ENCODE measurements at places on chromosomes 2 and 18.

- DNase-seq: no peak
Measured at GRCh38 chr2:39593439-39594393, 72.0 kb upstream of the TMEM178A start.

DNA sequence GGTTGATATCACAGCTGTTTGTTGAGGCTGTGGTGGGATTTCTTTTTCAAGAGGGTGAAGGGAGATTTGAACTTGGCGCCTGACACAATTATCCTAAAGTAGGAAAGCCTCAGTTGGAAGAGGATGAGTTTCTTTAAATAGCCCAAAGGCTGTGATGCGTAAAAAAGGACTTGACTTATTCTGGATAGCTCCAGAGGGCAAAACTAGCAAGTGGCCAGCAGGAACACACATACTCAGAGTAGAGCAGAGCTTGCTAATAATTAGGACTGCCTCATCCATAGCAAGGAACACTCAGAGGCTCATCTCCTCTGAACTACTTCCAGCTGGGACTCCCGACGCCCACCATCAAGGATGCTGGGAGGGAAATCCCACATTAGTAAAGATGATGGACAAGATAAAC, 74.0 kb downstream of the AFF3 start:
- no peak for DNase-seq

- DNase-seq: no peak
Measured at GRCh38 chr2:217905896-217906295, 96.9 kb downstream of the TNS1 start.

DNA sequence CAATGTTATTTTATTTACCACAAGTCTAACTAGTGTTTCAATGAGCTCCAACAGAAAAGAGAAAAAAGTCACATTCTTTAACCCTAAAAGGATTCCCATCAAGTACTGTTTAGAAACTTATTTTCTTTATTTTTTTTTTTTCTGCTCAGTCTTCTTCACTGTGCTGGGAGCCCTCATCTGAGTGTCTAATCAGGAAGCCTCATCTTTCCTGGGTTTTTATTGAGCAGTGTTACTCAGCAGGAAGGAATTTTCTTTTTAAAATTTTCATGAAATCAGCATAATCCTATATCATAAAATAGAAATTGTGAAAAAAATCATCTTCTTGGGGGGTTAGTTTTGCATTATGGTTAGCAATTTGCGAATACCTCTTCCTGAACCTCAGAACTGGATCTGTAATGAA, 453.8 kb downstream of the CDH2 start:
- no peak for DNase-seq

DNA sequence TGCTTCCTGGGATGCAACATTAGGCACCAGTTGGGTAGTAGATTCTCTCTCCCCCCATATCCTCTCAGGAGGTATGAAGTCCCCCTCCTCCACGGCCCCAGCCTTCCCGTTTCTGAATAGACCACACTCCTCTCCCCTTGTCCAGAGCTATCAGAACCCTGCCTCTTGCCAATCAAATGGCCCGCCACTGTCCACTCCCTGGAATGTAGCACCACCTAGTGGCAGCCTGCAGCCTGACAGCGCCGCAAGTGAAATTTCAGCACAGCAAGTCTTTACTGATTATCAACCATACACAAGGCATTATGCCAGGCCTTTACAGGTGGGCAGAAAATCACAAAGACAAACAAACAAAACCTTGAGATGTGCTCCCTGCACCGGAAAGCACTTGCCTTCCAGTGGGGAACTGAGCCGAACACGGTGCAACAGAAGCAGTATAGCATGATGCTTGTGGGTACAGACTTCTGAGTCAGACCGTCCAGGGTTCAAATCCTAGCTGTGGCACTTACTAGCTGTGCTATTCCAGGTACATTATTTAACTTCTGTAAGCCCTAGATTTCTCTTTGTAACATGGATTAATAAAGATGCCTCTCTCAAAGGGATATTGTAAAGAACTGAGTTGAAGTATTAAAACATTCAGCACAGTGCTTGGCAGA, 174.0 kb downstream of the SMAD2 start:
- peak; percentile 40 for DNase-seq

DNA sequence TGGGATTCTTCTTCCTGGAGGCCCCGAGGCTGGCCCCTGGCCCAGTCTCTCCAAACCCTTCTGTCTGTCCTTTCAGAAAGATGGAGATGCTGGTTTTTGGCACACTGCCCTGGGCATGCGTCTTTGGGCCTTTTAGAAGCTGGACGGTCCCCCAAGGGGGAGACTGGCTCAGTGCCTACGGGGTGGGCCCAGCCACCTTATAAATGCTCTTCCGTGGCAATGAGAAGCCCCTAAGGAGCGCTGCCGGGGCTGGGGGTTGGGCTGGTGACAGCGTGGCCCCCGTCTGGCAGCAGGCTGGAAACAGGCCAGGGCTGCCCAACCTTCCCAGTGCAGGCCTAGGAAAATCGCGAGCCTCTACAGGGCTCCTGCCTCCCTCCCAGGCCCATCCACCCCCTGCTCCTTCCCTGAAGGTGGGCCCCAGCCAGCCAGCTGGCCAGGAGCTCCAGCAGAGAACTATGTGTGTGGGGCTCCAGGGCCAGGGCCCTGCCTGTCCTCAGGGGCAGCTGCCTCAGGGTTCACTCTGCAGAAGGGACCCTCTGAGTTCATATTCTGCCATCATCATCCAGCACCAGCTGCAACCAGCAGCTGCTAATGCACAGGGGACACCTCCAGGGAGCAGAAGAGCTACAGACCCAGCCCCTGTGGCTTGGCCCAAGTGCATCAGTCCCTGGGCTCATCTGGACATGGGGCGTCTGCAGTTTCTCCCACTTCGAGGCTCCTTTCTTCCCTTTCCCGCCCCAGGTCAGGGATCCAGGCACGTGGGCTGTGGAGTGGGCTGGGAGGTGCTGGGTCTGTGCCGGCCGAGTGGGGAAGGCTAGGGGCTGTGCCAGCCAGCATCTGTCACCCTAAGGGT, 107.6 kb upstream of the OTOS start:
- no peak for DNase-seq

- DNase-seq: no peak
Measured at GRCh38 chr2:171524018-171524401, 1.7 kb downstream of the CYBRD1 start.

DNA sequence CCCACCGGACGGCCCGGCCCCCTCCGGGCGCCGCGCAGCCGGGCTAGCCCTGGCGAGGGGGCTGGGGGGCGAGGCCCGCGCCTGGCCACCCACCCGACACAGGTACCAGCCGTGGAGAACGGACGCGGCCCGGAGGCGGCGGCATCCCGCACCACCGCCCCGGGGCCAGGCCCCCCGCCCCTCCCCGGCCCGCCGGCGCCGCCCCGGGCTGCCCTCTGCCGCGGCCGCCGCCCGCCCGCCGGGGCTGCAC, 405 bp downstream of the SOS1 start:
- DNase-seq: no peak

- DNase-seq: no peak
Measured at GRCh38 chr18:3040173-3040572, 27.2 kb upstream of the LPIN2 start.

DNA sequence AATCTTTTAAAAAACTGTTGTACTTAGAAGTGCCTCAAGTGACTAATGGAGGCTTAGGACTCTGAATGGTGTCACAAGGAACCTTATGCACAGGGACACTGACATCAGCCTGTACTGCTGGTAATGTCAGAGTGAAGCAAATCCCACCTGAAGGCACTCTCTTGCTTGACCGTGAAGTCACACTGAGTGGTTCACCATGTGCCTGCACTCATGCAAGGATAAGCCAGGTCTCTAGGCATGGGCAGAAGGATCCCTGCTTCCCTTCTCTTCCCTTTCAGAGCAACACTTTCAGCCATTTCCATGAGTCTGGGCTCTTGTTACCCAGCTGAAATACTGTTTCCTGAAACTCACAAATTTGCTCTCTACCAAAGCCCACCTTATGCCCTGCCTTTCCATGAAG, 123.0 kb downstream of the NEDD4L start:
- no peak for DNase-seq

- DNase-seq: peak; percentile 28
Measured at GRCh38 chr2:19711470-19712372, 190.1 kb downstream of the TTC32 start.

DNA sequence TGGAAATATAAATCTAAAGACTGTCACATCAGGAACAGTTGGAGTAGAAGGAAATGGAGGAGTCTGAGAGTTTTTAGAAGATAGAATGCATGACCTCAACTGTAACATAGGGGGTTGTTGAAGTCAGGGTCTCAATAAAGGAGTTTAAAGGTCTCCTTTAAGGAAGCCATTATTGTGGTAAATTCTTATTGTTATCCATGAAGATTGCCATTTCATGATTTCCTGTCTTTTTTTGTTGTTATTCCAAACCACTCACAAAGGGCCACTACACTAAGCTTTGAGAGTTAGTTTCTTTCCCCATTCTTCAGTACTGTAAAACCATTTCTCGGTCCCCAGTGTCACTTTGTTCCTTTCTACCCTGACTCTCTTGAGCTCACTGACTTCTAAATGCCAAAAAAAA, 134.0 kb downstream of the DTNA start:
- no peak for DNase-seq

DNA sequence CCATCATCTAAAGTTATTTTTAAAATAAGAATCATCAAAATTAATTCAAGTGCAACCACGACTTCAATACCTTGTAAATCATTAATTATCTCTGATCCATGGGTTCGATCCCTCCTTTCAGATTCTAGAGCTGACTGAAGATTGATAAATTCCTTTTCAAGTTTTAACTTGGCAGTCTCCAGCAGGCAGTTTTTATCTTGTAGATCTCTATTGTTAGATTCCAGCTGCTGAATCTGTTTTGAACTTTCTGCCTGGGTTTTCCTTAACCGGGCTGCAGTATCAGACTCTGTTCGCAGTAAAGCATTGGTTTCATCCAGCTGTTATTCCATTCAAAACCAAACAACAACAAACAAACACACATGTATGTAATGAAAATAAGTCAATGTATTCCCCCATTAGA, 59.5 kb downstream of the SLC66A3 start:
- DNase-seq: no peak

DNA sequence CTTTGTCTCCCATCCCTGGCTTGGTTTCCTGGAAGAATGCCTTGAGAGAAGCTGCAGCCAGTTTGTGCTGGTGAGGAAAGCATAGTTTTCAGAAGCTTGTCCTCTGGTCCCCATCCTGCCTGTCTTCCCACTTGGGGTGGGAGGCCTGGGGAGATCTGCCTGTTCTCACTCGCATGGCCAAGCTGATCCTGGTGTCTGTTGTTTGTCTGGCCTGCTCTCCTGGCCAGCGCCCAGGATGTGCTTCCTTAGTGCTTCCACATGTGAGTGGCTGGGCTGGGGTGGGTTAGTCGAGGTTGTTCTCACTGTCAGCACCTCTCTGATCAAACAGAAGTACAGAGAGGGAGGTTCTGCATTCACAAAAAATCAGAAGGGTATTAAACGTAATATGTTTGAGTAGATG, 49.5 kb downstream of the PTPRM start:
- no peak for DNase-seq

DNA sequence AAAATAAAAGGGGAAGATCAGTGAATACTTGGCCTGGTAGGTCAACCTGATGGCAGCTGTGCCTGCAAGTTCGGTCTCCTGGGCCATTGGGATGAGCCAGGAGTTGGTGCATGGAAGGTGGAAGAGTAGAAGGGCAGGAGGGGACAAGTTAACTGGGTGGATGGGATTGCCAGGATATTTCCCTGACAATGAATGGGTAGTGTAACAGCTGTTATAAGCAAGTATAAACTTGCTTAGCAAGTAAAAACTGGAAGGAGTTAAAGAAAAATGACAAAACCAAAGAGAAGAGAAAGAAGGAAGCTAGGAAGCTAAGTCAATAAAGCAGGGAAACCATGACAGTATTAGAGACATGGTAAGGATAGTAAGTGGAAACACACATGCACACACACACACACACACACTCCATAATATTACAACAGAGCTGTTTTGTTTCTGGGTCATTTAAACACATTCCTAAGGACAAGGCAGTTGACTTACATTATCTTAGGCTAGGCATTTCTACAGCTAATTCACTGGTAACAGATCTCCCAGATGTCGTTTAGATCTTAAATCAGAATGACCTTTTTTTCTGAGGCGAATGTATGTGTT, 29.7 kb downstream of the MEP1B start:
- no peak for DNase-seq

- no peak for DNase-seq
Measured at GRCh38 chr18:75106746-75107145, 102.2 kb downstream of the PTGR3 start.

DNA sequence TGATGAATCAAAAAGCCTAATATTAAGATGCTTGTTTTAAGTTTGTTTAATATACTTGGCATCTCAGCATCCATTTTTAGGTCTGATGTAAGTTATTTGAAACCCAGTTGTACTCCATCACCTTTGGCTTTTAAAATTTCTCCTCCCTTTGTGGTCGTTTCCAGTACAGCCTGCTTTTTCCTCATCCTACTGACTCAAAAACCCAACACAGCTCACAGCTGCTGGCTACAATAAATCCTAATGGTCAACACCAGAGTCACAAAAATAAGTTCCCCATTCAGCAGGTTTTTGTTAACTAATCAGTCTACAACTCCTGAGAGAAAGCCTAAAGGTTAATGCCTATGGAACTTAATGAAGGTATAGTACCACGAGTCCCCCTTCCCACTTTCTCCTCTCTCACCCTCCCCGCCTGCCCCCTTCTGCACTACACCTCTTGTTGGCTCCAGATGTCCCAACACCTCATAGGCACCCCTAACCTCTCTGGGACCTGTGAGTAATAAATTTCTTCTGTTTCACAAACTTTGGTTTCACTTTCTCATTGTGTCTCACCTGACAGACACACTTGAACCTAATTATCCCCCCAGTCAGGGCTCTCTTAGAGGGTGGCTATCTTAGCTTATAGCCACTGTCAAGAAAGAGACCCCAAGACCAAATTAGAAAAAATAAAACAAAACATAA, 148.6 kb downstream of the GALNT1 start:
- DNase-seq: no peak

DNA sequence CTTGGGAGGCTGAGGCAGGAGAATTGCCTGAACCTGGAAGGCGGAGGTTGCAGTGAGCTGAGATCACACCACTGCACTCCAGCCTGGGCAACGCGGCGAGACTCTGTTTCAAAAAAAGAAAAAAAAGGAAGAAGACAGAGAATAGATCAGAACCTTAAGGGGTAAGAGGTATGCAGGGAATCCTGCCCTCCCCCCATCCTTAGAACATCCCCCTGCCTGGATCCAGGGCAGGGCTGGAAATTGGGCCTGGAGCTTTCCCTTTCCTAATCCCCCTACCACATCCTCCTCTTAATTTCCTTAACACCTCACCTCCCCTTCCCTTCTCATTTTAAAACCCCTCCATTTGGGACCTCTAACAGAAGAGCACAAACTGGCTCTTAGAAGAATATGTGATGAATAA, 56.5 kb downstream of the RNU4ATAC start:
- no peak for DNase-seq

DNA sequence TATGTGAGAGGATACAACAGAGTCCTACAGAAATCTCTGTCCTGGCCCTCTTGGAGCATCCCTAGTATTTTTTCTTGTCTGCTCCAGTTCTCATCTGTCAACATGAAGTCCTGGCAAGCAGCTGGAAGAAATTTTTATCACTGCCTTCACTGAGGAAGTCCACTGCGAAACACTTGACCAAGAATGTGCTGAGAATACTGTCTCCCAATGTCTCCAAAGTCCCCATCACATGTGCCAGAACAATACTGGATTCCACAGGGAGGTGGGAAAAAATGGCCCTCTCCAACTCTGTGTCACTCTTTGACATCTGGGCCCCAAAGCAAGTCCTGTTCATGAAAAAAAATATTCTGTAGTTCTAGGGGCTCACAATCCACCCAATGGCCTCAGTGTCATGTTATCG, 32.8 kb upstream of the PGAP1 start:
- no peak for DNase-seq

Data from NCI-H1417 treated with DMSO at 0.1 percent for 48 hours (cell line).